ENCODE measurements at places on chromosomes 5 and 9.

GRCh38 chr5:160473681-160474080, 52.0 kb downstream of the PTTG1 start:
- no peak for DNase-seq

GRCh38 chr5:159669559-159669958, 246.7 kb upstream of the ADRA1B start:
- no peak for DNase-seq

DNA sequence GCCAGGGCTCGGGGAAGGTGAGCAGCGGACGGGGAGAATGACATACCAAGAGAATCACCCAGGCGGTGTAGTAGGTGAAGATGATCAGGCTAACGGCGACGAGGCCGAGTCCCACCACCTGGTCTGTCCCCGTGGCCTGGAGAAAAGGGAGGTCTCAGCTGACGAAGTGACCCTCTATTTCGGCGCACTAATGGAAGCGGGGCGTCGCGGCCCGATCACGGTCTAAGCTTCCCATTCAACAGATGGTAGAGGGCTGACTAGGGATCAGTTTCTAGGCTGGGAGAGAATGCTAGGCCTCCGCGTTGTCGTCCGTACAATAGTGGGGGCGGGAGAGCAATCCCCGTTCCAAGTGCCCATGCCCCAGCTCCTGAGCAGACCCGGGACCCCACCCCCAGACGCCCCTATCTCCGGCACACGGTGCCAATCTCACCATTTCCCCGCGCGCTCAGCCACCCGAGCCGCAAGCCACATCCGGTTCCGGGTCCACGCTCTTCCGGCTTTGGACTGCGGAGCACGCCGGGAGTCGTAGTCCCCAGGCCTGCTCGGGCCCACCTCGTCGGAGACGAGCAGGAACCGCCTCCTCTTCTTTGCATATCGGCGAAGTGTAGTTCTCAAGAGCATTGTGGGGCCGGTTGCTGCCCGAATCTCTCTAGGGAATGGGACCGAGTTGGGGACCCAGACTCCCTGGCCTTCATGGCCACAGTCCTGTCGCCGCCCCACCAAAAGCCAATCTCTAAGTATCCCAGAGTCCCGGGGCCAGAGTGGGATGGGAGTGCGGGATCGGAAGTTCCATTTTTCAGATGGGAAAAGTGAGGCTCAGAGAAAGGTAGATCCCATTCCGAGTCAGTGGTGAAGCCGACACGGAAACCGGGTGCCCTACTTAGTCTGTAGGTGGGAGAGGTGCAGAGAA, at the start of gene DPM2:
TSS of gene DPM2 (minus strand) at position 467 of the 910 bp plus-strand sequence. CDS start at position 433, 34 bp downstream.
- DNase-seq, result peak; percentile 91

GRCh38 chr5:79704553-79704952, 14.9 kb downstream of the CMYA5 start:
- DNase-seq, result no peak

GRCh38 chr5:2914981-2915484, 163.6 kb upstream of the IRX2 start:
- no peak for DNase-seq

DNA sequence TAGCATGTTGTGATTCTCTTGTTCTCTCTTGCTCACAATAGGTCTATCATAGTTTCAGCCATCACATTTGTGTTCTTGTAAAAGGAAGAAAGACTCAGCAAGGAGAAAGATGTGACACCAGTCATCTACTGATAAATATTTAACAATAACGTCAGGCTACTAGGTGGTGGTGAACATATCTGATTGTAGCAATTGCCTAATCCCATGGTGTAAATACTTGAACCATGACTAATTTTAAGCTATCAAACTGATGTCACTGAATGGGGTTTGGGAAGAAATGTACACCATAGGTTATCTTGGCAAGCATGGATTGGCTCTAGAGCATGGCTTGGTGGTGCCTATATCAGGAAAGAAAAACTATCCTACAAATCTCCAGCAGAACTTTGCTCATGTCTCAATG, 16.6 kb downstream of the DMRTA1 start:
- no peak for DNase-seq

DNA sequence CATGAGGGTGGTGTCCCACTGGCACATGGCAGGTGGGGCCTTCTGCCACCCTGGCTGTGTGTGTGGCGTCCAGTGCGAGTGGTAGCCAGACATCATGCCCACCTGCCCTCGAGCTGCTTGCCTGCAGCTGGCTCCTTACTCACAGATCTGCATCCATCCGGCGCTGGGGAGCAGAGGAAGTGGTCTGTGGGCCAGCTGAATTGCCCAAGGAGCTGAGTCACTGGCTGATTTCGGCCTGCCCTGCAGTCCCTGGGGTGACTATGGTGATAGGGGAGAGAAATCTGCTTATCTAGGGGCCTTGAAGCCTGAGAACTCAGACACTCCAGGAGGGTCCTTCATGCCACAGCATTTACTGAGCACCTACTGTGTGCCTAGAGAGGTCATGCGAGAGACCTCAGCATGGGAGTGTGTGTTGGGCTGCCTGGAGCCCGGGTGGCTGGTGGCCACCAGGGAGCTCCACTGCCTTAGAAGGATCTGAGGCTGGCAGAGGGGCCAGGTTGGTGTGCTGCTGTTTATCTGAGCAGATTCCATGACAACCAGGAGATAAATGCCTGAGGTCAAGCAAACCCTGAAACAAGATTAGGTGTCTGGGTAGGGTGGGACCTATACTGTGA, 57.1 kb downstream of the SLC22A5 start:
- DNase-seq, result peak; percentile 81

- DNase-seq, result no peak
These were observed 38.3 kb downstream of the RXRA start for GRCh38 chr9:134364391-134365114.

GRCh38 chr9:134167530-134167931, 3.2 kb upstream of the RNU6ATAC start:
- DNase-seq, result no peak

DNA sequence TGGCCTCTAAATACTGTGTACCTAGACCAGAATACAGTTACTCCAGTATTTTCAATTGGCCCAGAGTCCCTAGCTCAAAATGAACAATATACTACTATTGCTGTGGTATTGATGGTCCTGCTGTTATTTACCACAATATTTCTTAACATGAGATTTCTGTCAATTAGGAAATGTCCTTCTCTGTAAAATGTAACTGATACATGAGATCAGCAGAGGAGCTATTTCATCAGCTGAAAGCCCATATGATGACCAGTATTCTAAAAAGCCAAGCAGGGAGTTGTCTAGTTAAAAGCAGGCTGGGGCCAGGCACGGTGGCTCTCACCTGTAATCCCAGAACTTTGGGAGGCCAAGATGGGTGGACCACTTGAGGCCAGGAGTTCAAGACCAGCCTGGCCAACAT, 187.7 kb upstream of the PTGER4 start:
- DNase-seq, result no peak

- DNase-seq, result no peak
These were observed 119.6 kb upstream of the PITX1 start for GRCh38 chr5:135153661-135154060.

DNA sequence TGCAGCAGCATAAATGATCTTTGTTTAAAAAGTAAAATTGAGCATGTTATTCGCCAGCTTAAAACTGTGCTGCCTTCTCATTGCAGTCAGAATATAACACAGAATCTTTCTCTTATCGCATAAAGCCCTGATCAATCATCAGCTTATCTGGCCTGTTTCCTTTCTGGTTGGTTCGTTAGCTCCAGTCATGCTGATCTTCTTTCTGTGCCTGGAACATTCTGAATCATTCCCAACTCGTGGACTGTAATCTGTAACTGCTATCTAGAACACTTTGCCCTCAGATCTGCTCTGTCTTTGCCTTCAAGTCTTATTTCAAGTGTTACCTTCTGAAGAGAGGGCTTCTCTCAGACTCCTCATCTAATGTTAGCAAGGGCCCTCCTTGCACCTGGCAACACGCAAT, 11.9 kb upstream of the FER start:
- DNase-seq, result no peak

GRCh38 chr5:132388244-132389050, 18.9 kb downstream of the SLC22A5 start:
- DNase-seq, result no peak

DNA sequence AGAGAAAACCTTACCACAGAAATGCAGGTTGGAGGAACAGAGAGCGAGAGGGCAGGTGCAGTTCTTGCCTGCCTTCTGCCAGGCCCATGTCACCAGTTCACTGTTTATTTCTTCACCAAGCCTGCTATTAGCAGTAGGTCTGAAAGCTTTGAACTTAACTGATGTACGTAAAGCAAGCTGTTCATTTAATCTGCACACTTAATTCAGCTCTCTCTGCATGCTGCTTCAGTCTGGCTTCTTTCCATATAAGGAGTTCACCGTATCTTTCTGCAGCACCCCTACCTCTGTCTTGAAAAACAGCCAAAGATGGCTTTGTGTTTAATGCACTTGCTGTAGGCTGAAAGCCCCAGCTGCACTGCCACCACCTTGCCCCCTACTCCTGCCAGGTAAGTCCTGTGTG, 205.1 kb downstream of the RAB3C start:
- DNase-seq, result no peak

DNA sequence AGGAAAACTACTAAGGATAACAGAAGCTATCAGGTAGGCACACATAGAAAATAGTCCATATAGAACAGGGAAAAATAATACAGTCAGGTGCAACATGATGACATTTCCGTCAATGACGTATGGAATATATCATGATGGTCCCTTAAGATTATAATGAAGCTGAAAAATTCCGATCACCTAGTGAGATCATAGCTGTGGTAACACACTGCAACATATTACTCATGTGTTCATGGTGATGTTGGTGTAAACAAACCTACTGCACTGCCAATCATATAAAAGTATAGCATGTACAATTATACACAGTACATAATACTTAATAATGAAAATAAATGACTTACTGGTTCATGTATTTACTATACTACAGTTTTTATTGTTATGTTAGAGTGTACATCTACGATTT, 60.0 kb downstream of the MEGF9 start:
- no peak for DNase-seq

- DNase-seq, result no peak
These were observed 53.2 kb downstream of the GALNT10 start for GRCh38 chr5:154243736-154244135.

DNA sequence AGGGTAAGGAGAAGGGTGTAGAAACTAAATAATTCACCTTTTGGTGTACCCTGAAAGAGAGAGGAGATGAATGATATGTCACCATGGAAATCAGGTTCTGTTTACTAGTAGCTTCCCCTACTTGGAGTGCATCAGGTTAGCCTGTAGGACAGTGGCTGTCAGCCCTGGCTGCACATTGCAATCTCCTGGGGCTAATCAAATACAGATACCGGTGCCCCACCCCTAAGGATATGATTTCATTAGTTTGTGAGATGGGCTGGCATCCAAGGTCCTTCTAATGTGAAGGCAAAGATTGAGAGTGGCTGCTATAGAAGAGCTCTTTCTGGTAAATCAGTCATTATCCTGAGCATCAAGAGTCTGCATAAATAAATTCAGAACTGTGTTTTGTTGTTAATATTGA, 47.2 kb downstream of the INSYN2B start:
- DNase-seq, result no peak

GRCh38 chr9:125099816-125100215, 43.5 kb downstream of the SCAI start:
- DNase-seq, result no peak

GRCh38 chr9:136544964-136545691, 720 bp downstream of the NOTCH1 start:
- peak; percentile 77 for DNase-seq

DNA sequence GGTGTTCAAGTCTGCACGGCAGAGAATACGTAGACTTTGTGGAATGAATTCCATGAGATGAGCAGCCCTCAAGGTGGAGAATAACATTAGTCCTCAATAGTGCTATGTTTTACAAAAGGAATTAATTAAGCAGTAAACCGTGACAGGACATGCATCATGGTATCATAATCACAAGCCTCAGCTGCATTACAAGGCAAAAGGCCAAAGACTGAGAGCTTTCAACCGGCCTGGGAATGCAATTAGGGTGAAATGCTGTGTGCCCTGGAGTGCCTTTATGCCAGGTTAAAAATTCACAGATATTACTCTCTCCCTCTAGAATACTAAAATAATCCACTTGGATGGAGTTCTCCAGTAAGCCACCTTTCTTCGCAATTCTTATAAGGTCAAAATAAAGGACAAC, 270.6 kb downstream of the MLLT3 start:
- no peak for DNase-seq

DNA sequence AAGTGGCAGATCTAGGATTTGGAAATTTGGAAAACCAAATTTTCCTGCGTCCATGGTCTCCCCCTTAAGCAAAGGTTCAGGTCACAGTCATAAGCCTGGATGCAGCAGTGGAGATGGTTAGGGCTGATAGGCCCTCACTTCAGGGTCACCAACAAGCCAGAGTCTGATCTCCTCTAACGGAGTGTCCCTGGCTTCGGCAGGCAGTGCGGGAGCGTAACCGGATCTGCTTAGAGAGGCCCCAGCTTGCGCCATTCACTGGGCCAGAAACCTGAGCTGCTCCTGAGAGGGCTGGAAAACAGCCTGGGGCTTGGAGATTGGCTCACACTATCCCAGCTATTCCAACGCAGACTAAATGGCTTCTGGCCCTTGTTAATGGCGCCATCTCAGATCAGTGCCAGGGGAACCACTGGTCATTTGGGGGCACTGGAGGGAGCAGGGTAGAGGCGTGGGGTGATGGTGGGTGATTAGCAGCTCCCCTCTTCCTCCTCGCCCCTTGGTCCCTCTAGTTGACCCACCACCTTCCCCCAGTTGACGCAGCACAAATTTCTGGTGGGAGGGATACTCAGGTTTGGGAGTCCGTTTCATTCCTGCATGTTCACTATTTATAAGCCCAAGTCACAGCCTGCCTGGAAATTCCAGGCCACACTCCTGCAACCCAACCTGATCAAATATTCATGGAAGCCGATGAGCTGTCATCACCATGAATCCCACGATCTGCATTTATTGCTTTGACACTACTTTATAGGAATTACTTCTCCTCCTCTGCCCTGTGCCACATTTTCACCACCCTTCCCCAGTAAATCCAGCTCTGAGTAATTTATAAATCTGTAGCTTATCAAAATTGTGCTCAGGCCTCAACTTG, 134.6 kb upstream of the CPEB4 start:
- DNase-seq, result no peak

DNA sequence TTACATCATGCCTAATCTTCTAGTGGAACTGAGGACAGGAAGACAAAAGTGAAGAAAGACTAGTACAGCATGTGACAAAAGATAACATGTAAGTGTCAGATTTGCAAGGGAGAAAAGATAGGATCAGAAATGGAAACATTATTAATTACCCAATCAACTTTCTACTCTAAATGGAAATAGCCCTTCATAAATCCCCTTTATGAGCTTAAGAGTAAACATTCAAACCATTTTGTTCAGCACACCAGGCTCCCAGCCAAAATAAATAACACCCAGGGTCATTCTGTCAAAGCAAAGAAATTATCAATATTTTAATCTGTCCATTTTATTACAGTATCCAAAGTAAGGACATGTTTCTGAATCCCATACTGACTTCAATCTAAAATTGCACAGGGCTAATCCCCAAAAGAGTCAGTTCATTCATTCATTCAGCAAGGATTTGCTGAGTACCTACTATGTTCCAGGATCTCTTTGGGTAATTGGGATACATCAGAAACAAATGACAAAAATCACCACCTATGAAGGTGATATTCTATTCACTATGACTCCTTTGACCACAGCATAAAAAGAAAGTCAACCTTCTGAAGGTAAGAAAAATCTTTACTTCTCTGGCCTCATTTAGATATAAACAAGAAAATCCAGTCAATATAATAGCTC, 5.3 kb downstream of the PRELID2 start:
- no peak for DNase-seq

GRCh38 chr5:6461793-6462650, 13.4 kb downstream of the UBE2QL1 start:
- DNase-seq, result no peak

GRCh38 chr9:9002826-9003583, 1203.4 kb upstream of the DMAC1 start:
- no peak for DNase-seq

All from activated CD4-positive, alpha-beta T cell treated with anti-CD3 and anti-CD28 coated beads for 48 hours (primary cell).